Stimulated activated CD8-positive, alpha-beta memory T cell treated with anti-CD3 and anti-CD28 coated beads, Interleukin-7, amount 100 ng/mL, for 24 hours (primary cell): ENCODE measurements at places on chromosomes 4 and X.

DNA sequence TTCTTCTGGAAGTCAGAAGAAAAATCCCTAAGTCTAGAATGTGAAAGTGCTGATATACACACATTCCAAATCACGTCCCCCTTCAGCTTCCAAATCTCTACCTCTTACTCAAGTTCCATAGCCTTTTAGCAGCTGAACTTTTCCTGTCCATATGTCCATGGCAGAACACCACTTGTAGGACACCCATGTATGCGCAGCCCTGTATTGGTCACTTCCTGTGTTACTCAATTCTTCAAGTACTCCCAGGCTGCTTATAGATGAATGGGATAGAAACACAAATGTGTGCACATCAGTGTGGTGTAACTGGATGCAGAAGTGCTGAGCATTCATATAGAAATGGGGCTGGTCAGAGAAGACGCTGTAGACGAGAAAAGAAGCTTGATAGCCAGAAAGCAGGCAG lies 18.8 kb downstream of the SRPX2 start:
- DNase-seq, result no peak

DNA sequence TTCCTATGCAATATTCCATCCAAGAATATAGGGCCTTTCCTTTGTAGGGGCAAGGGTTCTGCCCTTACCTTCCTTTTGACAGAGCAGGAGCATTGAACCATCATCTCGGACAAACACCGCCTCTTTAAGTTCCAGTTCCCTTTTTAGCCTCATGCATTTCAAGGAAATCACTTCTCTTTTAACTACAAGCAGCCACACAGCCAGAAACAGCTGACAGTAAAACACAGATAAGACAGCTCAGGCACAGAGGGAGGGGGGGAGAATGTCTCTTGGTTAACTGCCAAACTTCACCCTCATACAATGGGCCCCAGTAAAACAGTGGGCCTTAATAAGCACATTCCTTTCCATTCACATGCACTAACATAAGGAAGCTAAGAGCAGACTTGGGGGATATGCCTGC lies 648.3 kb downstream of the GABRG1 start:
- DNase-seq, result no peak

GRCh38 chr4:152010710-152011079 lies 249.9 kb upstream of the GATB start:
- no peak for DNase-seq

- DNase-seq, result no peak
Observed at GRCh38 chr4:54550395-54551171, 107.2 kb upstream of the KIT start.

DNA sequence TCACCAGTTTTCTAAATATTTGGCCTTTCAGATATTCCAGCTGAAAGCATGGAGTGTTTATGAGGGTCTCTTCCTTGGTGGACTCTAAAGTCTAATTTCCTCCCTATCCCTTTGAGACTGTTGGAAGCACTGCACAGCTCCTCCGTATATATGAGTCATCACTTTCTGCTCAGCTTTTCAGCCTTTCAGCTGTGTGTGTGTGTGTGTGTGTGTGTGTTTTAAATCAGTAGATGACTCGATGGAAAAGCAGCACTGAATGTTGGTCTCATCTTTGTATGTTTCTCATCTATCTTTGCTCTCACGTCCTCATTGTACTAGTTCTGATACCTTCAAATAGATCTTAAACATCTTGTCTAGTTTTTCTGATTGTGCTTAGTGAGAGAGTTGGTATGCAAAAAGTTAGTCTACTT lies 81.6 kb downstream of the ZFX start:
- DNase-seq, result no peak

DNA sequence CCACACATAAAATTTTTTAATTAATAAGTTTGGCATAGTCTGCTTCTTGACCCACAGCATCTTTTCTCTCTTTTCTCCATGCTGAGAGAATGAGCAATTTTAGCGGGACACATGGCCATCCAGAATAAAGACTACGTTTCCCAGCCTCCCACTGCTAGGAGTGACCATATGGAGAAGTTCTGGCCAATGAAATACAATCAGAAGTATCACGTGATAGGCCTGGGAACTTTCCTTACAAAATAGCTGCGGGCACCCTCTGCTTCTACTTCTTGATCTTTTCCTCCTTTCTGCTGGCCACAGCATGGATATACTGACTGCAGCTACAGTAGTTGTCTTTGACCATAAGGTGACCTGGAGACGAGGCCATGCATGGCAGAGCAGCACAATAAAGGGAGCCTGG lies 348.0 kb downstream of the BCOR start:
- DNase-seq, result no peak

GRCh38 chrX:15721911-15722310 lies 16.2 kb upstream of the CA5B start:
- no peak for DNase-seq

GRCh38 chr4:123096038-123096437 lies 173.6 kb upstream of the NUDT6 start:
- DNase-seq, result no peak

DNA sequence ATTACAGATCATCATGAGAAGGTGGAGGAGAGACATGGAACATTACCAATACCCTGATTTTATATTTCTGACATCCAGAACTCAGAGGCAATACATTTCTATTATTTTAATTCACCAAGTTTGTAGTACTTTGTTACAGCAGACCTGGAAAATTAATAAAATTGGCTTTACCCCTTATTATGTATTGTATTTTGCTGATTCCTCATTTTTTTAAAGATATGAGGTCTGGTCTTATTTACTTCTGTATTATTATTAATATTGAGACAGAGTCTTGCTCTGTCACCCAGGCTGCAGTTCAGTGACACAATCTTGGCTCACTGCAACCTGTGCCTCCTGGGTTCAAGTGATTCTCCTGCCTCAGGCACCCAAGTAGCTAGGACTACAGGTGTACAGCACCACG lies 357.3 kb upstream of the TECRL start:
- DNase-seq, result no peak

GRCh38 chrX:71118985-71119535 lies 664 bp downstream of the MED12 start:
- DNase-seq, result no peak

GRCh38 chr4:87090305-87090704 lies 130.1 kb downstream of the KLHL8 start:
- DNase-seq, result no peak

DNA sequence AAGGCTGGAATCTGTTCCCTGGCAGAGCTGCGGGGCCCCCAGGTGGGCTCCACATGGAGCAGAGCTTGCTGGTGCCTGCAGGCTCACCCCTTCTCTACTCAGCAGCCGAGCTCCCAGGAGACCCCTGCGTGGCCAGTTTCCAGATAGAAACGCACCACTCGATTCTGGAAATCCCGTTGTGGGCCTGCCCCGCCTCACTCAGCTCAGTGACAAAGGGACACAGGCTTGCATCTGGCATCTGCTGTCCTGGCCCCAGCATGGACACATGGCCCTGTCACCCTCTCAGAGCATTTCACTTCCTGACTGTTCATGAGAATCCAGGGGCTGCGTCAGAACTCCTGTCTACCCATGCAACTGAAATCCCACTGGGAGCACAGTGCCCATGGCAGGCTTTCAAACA lies 20.5 kb upstream of the C4orf50 start:
- no peak for DNase-seq

DNA sequence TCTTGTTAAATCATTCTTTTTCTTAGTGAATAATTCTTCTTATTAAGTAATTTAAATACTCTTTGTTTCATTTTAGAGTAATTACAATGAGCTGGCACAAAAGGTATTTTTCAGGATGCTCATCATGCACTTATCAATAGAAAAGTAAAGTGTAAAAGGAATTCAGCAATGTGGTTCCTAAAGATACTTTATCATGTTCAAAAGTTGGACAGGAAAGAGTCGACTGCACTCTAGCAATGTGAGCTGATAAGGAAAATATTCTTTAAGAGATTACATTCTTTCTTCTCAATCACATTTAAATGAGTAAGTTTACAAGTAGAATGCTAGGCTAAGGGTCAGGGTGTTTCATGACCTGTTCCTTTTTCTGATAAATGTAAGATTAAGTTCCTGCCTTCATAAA lies 609.5 kb upstream of the FAM241A start:
- no peak for DNase-seq

DNA sequence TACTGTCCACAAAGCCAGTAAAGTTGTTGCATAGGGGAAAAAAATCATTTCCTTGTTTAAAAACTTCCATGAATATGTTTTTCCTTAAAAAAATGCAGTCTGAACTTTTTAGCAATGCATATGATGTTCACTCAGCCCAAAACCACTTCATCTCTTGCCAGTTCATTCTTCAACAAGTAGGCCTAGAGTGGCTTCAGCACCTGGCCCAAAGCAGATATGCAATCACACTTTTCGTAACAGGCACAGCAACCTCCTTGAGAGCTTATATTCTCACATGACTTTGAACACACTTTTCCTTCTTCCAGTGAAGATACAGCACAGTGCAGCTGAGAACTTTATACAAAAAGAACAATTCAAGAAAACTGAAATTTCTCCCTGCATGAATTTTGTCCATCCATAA lies 128.6 kb downstream of the ADAMTS3 start:
- no peak for DNase-seq

GRCh38 chr4:126661194-126661593 lies 971.6 kb upstream of the INTU start:
- no peak for DNase-seq

GRCh38 chr4:111630705-111631104 lies 514.5 kb upstream of the FAM241A start:
- DNase-seq, result no peak

DNA sequence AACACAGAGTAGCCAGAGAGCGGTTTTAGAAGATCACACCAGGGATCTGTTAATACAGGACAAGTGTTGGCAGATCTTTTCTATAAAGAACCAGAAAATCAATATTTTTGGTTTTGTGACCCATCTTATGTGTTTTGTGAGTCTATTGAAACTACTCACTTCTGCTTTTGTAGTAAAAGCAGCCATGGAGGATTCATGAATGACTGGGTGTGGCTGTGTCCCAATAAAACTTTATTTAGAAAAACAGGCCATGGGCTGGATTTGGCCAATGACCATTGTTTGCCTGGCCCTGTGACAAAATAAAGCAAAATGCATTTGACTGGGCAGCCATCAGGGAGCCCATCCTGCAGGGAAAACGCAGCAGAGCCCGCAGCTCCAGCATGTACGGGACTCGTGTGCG lies 99.9 kb upstream of the ADRA2C start:
- DNase-seq, result no peak

DNA sequence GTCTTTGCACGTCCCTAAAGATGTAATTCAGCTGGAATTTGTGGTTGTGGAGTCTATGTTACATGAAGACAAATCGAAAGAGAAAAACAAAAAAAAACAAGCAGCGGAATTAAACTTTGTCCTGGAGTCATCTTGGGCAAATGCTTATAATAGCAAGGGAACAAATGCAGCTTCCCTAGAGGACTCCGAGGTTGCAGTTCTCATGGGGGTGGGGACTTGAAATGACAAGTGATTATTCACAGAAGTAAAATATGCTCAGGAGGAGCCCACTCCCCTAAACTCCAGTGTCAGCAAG lies 362.4 kb downstream of the ARHGAP24 start:
- no peak for DNase-seq

- no peak for DNase-seq
Observed at GRCh38 chr4:38529189-38530115, 134.5 kb upstream of the KLF3 start.

DNA sequence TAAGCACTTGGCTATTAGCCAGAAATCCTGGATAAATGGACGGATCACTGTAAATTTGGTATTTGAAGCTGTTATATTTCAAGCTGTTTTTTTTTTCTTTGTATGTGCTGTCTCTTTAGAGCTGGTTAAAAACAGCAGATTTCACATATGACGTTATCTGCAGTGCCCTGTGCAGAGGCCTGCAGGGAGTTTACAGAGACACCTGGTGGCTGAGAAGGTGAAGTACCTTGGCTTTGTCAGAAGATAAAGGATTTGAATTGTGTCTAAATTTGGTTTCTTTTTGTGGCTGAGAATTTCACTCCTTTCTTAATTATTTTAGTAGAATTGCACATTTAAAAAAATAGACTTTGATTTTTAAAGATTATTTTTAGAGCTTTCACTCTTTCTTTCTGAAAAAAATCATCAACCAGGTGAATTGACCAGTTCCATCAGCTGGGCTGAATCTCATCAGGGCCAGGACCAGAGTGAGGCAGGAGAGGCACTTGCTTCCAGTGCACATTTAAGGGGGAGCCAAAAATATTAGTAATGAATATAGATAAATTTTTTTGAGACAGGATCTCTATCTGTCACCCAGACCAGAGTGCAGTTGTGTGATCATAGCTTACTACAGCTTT lies 9.6 kb upstream of the CHRNA9 start:
- no peak for DNase-seq

DNA sequence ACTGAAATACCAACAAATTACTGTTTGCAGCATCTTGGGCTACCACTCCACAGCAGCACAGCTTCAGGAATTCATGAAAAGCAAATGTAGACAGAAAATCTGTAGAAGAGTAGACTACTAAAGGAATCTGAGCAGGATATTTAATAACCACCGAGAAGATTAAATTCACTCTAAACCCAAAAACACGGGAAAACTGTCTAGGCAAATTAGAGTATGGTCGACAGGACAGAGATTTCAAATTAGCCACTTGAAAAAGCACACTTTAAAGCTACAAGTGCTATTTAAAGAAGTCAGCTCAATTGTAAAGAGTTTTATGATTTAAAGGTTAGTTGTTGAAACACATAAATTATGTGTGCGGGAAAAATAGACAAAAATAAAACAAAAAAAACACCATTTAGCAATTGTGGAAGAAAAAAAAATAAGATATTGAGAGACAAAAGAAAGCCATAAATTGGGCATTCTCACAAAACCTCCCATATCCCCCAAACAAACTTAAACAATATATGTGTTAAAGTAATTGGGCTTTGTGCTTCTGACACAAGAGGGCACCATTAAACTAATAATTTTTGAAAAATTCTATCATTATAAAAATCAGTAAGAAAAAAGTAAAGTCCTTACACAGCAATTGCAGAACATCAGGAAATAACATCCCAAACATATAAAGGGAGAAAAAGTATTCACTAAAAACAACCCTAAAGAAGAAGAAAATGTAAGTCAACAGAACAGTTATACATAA lies 880.8 kb downstream of the TECRL start:
- DNase-seq, result no peak

- no peak for DNase-seq
Observed at GRCh38 chr4:171266671-171267070, 546.5 kb upstream of the GALNTL6 start.

DNA sequence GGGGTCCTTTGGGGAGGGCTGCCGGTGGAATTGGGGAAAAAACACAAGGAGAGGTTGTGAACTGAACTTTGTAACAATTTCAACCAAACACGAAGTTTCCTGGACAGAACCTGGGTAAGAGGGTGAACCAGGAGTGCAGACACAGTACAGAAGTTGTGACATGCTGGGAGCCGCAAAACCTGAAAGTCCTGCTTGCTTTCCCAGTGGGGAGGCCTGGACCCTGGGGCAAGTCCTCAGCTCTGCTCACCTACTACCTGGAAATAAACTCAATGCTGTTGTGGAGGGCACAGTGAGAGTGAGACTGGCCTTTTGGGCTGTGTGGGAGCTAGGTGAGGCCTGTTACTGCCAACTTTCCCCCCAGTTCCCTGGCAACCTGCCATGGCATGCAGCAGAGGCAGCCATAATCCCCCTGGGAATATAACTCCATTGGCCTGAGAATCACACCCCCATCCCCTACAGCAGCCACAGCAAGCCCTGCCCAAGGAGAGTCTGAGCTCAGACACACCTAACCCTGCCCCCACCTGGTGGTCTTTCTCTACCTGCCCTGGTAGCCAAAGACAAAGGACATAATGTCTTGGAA lies 162.8 kb downstream of the THOC2 start:
- DNase-seq, result no peak
